ENCODE measurements at places on chromosomes 3 and 15.

- no peak for DNase-seq
Observed at GRCh38 chr3:20406611-20407011, 220.6 kb upstream of the SGO1 start.

DNA sequence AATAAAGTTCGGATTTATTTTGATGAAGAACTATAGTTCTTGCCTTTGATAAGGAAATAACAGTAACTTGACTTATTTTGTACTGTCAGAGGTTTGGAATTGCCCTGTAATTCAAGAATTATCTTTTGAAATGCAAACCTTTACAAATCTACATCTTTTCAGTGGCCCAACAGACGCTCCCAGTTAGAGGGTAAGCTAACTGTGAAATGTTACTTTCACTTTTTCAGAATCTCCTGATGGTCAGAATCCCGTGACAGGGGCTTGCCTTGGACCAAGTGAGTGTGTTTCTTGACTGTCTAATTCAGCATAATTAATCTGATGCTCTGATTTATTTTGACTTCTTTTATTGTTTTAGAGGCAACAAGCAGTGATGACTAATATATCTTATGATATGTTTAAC, 262.5 kb downstream of the PLOD2 start:
- no peak for DNase-seq

DNA sequence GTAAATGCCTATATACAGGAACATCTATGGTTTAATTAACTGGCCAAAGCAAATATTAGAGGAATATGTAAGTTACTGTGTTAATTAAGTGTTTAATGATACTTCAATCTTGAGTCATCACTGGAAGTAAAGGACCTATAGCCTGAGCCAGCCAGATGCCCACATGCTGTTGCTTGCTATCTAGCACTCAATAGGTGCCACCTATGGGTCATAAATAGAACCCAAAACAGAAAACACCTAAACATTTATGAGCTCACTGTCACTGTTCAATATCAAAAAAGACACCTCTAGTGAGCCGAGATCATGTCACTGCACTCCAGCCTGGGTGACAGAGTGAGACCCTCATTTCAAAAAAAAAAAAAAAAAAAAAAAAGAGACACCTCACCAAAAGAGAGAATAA, 48.4 kb upstream of the IP6K2 start:
- peak; percentile 27 for DNase-seq

DNA sequence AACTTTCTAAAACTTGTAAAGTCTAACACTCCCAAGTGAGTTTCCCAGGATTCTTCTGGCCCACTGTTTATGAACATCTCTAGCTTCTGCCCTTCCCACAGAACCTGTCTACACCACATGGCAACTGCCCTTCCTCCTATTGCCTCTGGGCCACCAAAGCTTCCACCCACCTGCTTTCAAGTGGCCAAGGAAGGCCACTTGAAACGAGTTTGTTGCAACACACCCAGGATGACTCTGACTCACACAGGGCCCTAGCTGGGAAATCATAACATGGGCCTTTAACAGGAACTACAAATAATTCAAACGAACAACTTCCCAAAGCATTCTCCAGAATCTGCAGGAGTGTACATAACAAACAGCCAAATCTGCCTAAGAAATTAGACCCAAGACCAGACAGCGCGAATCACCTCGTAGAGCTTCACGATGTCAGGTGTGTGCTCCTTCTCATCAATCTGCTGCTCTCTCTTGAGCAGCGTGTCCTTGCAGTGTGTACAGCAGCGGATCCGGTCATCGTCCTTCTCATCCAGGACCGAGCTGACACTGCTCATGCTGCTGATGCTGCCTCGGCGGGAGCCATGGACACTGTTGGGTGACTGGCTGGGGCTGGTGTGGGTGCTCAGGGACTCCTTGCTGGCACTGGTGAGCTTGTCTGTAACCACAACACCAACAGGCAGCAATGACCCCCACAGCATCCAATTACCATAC, 16.8 kb downstream of the RBSN start:
- DNase-seq: no peak

DNA sequence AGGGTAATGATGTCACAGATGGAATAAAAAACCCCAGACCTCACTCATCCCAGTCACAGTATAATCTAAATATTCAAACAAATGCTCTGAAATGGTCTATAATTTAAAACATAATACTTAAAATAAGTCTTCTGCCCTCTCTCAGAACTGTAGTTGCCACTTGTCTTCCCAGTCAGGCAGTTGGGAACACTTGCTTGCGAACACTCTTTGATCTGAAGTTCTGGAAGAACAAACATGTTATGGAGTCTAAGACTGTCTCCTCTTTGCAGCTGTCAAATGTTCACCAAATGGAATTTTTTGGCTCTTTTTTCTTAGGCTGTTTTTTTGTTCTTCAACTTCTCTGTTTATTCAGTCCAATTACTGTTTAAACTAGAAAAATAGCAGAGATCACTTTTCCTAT, 711.1 kb upstream of the GOLIM4 start:
- no peak for DNase-seq

GRCh38 chr3:141307351-141308059, 60.8 kb upstream of the ZBTB38 start:
- DNase-seq: no peak
